ENCODE measurements at places on chromosomes 11 and 22. TPM values are rescaled to one million over a fixed set of nuclear protein-coding genes. Genes with fewer than 3 reads are reported as not detected.
A peak's percentile ranks its signal among the peaks of the same experiment; 100 is the strongest.

UBQLN3 gene
- not detected for total RNA-seq

DNA sequence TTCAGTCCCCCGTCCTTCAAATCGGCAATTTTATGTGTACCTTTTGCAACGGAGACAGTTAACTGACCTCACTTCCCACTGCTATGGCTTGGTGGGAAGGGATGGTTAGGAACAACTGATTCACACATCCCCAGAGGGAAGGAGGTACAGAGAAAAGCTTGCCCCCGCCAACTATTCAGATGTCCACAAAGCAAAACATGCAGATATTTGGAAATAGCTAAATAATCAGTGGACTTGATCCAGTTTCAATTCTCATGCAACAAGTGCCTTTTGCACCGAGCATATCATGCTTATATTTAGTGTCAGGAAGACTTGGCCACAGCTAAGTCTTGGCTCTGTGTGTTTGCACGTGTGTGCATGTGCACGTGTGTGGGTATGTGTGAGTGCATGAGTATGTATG is 144.6 kb downstream of the SNX19 start:
- H3K27ac ChIP-seq: no peak overlapping the region
- DNase-seq: no peak

P2RY2 gene
- not detected for total RNA-seq

GRCh38 chr11:102933627-102934026 is 21.9 kb downstream of the MMP13 start:
- no peak overlapping the region for H3K27ac ChIP-seq
- H3K4me1 ChIP-seq: no peaks in the 10 kb centered on the region
- no peaks in the 10 kb centered on the region for H3K36me3 ChIP-seq
- DNase-seq: no peak

TMPRSS13 gene
- total RNA-seq: 3.7 TPM

NPAS4 gene
- total RNA-seq: not detected

- no peaks in the 10 kb centered on the region for H3K27me3 ChIP-seq
- no peak overlapping the region for H3K27ac ChIP-seq
- H3K4me1 ChIP-seq: no peaks in the 10 kb centered on the region
- DNase-seq: peak; percentile 13
- H3K36me3 ChIP-seq: no peaks in the 10 kb centered on the region
- no peak overlapping the region for H3K4me3 ChIP-seq
These were observed 191.0 kb downstream of the NAV2 start for GRCh38 chr11:19903620-19904069.

- H3K4me3 ChIP-seq: no peak overlapping the region
- no peak for DNase-seq
- H3K36me3 ChIP-seq: no peaks in the 10 kb centered on the region
- no peaks in the 10 kb centered on the region for H3K4me1 ChIP-seq
These were observed 741.7 kb downstream of the NELL1 start for GRCh38 chr11:21411104-21411503.

DNA sequence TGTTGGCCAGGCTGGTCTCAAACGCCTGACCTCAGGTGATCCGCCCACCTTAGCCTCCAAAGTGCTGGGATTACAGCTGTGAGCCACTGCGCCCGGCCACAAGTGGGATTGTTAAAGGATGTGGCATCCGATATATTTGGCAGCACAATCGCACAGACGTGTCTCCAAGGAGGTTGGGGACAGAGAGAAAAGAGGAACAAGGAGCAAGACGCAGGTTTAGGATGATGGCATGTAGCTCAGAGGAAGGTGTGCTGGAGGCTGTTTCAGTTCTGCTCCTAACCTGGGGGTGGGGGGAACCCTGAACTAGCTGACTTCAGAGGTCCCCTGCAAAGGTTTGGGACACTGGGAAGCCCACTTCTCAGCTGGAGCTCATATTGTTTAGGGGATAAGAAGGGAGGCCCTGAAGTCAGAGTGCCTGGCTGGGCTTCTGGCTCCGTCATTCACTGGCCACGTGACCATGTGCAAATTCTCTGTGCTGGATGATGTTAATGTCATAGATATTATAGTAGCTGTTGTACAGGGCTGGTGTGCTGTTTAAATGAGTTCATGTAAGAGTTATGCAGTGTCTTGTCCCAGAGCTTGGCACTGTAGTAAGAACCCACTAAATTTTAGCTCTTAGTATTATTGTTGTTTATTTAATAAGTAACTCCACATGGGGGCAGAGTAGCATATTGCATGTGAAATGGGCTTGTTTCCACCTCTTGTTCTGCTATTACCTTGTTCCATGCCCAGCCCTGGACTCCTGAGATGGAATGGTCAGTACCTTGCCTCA is 129.7 kb downstream of the ST3GAL4 start:
- H3K4me3 ChIP-seq: no peak overlapping the region
- H3K27me3 ChIP-seq: no peaks in the 10 kb centered on the region
- peaks cover 3% of the 10 kb centered on the region for H3K4me1 ChIP-seq
- no peak overlapping the region for H3K27ac ChIP-seq
- no peak for DNase-seq

DNA sequence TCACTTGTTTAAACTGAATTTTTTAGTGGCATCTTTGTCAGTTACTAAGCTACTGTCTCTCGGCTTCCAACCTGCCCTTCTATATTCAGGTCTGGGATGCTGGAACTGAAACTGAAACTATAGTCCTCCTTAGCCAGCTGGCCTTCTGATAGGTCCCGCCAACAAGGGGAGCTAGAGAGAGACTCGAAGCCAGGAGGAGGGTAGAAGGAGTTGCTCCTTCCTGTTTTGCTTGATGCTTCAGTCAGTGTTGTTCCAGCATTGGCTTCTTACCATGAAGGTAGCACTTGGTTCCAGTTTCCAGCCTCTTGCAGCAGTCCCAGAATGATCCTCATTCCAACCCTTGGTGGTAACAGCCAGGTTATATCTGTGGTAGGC is 32.9 kb upstream of the HORMAD2 start:
- H3K36me3 ChIP-seq: no peaks in the 10 kb centered on the region
- peak; percentile 65 for DNase-seq
- H3K4me3 ChIP-seq: no peak overlapping the region
- H3K4me1 ChIP-seq: peaks cover 11% of the 10 kb centered on the region

C11orf87 gene
- total RNA-seq: not detected

INSC gene
- not detected for total RNA-seq

DNA sequence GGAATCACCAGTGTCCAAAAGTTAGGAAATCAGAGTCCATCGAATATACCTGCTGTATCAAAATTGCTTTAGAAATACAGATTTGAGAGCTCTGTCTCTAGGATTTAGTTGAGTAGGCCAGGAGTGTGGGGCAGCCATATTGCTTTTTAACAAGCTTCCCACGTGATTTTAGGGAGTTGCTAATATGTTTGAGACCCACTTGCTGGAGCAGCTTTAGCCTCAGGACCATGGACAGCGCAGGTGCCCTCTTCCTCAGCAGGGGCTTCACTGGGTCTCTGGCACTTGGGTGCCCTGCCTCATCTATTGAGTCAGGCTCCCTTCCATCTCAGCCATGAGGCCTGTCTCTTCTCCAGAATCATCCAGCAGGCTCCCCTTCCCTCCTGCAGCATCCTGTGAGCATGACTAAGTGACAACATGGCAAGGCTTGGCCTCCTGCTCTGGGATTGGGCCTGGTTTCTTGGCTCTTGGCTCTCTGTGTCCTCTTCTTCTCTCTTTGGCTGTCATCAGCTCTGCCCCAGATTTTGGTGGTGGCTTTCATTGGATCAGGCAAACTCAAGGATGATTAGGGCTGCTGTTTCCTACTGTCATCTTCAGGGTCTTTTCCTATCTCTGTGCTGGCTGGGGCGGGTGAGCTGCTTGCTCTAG is 70.0 kb downstream of the SGSM1 start:
- no peak overlapping the region for H3K27ac ChIP-seq
- H3K4me3 ChIP-seq: no peak overlapping the region
- no peaks in the 10 kb centered on the region for H3K27me3 ChIP-seq
- DNase-seq: peak; percentile 1
- H3K36me3 ChIP-seq: no peaks in the 10 kb centered on the region

DNA sequence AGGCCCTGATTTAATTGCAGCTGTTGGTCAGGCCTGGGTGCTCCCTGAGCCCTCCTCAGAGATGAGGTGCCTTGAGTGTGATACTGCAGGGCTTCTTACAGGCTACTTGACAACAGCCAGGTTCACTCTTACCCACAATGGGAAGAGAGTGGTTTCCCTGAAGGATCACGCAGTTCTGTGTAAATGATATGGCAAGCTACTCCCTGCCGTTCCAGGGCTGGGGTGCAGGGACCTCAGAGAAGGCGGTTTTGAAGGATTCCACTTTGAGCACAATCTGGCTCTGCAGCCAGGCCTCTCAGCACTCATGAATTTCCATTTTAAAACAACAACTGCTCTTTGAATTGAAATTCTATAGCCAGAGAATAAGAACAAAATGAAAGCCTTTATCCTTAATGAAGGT is 92.9 kb downstream of the SLC17A6 start:
- H3K4me1 ChIP-seq: no peaks in the 10 kb centered on the region
- no peak overlapping the region for H3K27ac ChIP-seq
- no peak overlapping the region for H3K4me3 ChIP-seq
- no peak for DNase-seq

TOMM22 gene
- 42.3 TPM for total RNA-seq

GRCh38 chr11:115222218-115222862 is 281.9 kb downstream of the CADM1 start:
- H3K27ac ChIP-seq: no peak overlapping the region
- no peak for DNase-seq
- peaks cover 4% of the 10 kb centered on the region for H3K4me1 ChIP-seq

- H3K27me3 ChIP-seq: no peaks in the 10 kb centered on the region
- no peak overlapping the region for H3K27ac ChIP-seq
- H3K4me3 ChIP-seq: no peak overlapping the region
- no peak for DNase-seq
- H3K4me1 ChIP-seq: no peaks in the 10 kb centered on the region
- H3K36me3 ChIP-seq: no peaks in the 10 kb centered on the region
These were observed 136.3 kb downstream of the ARHGAP42 start for GRCh38 chr11:100823360-100823759.

THY1 gene
- not detected for total RNA-seq

GLYATL1 gene
- not detected for total RNA-seq

ASPHD2 gene
- total RNA-seq: 4.1 TPM

- H3K27ac ChIP-seq: no peak overlapping the region
- H3K27me3 ChIP-seq: no peaks in the 10 kb centered on the region
- H3K4me3 ChIP-seq: no peak overlapping the region
- H3K4me1 ChIP-seq: no peaks in the 10 kb centered on the region
These were observed 69.4 kb upstream of the AMPD3 start for GRCh38 chr11:10385696-10386095.

GRCh38 chr11:126619516-126619915 is 264.0 kb downstream of the ST3GAL4 start:
- no peaks in the 10 kb centered on the region for H3K27me3 ChIP-seq
- no peak for DNase-seq
- H3K27ac ChIP-seq: no peak overlapping the region
- H3K4me1 ChIP-seq: no peaks in the 10 kb centered on the region
- no peak overlapping the region for H3K4me3 ChIP-seq
- H3K36me3 ChIP-seq: no peaks in the 10 kb centered on the region

DNA sequence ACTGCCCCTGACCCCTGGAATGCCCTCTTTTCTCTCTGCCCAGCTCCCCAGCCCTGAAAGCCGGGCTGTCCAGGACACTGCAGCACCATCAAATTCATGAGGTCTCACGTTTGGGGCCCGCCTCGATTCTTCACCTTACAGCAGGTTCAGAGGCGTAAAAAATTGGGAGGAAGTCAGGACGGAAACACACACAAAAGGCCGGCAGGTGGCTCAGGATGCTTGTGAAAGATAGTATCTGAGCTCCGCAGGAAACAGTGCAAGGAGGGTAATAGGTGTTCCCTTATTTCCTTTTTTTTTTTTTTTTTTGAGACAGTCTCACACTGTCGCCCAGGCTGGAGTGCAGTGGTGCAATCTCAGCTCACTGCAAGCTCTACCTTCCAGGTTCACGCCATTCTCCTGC is 4.1 kb downstream of the RFPL2 start:
- H3K27ac ChIP-seq: no peak overlapping the region
- DNase-seq: peak; percentile 42
- H3K36me3 ChIP-seq: no peaks in the 10 kb centered on the region
- no peaks in the 10 kb centered on the region for H3K27me3 ChIP-seq
- H3K4me3 ChIP-seq: no peak overlapping the region
- peaks cover 50% of the 10 kb centered on the region for H3K4me1 ChIP-seq

Data from CD4-positive, alpha-beta memory T cell (primary cell).